ENCODE measurements at places on chromosomes 13 and 19.

DNA sequence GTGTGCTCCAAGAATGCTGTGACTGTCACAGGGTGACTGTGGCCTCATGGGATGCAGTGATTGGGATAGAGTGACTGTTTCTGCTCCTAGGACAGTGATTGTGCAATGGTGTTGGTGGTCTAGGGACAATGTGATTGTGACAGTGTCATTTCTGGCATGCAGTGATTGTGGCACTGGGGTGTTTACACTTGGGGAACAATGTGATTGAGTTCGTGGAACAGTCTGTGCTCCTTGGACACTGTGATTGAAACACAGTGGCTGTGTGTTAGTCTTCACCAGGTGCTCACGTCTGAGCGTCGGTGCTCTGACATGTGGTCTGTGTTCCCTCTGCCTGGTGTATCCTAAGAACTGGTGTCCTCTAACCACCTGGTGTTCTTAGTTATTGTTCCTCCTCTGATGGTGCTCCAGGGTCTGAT is 1.7 kb downstream of the PDE4A start:
- DNase-seq, result no peak

DNA sequence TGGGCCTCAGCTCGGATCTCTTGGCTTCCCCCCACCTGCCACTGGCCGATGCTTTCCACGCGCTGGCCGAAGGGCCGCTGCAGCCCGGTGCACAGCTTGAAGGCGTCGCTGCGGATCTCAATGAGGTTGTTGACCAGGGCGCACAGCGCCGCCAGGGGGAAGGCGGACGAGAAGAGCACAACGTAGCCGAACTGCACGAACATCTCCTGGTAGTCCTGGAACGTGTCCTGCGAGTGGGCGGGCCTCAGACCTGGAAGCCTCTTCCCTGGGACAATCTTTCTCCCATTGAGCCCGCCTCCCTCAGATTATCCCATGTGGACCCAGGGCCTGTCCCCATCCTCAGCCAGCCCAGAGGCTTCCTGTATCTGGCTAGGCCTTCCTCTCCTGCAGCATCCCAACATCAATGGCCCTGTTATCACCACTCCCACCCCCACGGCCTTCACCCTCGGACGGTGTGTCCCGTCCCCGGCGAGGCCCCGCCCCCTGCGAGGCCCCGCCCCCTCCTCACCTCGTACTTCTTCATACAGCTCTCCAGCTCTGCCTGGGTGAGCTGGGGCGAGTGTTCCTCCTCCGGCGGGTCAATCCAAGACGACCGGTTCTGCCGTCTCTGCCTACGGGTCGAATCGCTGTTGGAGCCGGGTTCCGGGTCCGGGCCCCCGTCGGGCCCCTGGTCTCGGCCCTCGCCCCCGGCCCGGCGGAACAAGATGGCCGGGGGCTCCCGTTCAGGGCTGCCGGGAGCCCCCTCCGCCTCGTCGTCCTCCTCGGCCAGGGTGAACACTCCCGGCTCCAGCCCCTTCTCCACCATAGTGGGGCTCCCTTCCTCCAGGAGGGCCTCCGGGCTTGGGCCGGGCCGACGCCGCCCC is 6.8 kb downstream of the ANO8 start:
- no peak for DNase-seq

GRCh38 chr13:77774181-77774580 is 76.7 kb downstream of the SLAIN1 start:
- no peak for DNase-seq

DNA sequence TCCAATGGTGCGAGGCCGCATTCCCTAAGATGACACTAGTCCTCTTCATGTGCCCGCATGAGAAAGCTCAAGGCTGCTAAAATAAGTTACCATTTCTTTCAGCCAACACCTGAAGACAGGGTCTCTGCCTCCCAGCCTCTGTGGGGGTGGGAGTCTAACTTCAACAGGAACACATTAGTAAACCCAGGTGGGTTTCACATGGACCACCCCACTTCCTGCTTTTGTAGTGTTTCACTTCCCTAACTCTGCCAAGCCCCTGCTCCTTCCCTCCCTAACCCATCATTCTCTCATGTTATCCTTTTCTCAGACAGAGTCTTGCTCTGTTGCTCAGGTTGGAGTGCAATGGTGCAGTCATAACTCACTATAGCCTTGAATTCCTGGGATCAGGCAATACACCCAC is 783.6 kb downstream of the UQCRFS1 start:
- no peak for DNase-seq

DNA sequence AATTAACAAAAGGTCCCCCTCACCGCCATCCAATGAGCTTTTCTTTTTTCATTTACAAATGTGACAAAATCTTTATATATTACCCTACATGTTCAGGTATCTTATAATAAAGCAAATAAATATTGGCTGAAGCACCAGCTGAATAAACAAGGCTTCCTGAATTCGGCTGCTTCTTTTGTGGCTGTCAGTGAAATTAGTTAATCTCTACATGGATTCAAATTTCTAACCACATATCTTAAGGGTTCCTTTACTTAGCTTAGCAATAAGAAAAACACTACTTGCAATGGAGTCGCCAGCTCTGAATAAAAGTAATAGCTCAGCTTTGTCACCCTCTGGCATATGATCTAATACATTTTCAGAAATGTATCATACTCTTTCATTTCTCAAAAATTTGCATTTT is 104.3 kb downstream of the CCNA1 start:
- DNase-seq, result no peak

DNA sequence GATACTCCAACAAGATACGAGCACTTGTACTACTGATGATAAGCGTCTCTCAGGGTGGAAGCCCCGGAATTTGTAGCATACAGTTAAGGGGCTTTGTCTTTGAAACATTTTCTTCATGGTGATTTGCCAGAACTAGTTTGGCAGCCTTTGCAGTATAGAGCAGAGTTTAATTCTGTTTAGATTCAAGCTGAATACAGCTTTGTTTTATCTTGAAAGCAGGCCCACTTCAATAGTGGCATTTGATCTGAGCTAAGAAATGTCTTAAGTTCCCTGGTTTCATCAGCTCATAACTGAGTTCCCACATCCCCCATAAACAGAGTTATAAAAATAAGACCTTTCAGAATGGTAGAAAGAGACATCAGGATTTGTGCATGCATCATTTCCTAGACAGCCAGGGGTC is 125.9 kb downstream of the MIPEP start:
- no peak for DNase-seq

DNA sequence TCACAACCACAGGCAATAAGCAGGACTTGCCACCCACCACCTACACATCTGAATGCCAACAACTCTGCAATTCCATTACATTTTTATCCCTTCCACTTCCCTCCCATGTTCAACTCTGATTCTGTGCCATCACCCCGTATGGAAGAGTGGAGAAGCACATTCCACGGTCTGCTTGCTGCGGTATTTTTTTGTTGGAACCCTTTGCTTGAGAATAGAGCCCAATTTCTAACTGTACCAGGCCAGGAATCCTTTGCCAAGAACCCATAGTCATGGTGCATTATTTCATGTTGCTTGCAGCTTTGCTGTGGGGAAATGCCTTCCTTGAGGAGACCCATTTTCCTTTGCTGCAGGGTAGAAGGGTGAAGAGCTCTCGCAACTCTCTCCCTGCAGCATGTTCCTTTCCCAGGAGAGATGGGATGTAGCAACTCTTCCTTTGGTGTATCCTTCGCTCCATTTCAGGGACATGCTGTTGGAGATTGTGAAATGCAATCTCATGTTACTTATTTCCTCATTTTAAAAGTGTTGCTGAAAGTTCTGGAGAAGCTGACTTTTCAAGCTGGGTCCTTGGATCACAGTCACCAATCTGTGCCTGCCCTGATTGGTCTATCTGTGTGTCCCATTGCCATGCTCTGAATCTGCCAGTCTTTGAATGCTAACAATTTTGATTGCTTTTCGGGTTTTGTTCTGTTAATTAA is 69.8 kb upstream of the STARD13 start:
- DNase-seq, result peak; percentile 27

GRCh38 chr19:11931051-11931450 is 6.1 kb downstream of the ZNF700 start:
- no peak for DNase-seq

GRCh38 chr19:3521104-3521445 is 15.0 kb downstream of the FZR1 start:
- DNase-seq, result no peak

DNA sequence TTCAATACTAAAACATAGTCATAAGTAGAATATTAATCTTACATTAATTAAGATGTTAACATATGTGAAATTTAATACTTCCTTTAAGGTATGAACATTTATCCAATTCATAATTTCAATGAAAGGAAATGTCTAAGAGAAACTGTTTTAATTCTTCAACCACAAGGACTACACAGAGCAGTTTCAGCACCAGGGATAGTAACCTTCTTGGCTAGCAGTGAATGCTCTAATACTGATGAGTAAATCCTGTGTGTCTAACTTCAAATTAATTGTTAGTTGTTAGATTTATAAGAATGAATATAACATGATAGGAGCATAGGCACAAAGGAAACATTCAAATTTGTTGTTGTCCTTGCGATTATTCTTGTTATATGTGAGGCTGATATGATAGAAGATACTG is 15.6 kb upstream of the NBEA start:
- no peak for DNase-seq

All from NCI-H446 treated with DMSO at 0.1 percent for 48 hours (cell line).